ENCODE measurements at places on chromosomes 3 and 15. TPM values are rescaled to one million over a fixed set of nuclear protein-coding genes. Genes with fewer than 3 reads are reported as not detected.

LYZL4 gene
- not detected for total RNA-seq

PROK2 gene
- not detected for total RNA-seq

SLC12A8 gene
- 1.6 TPM for total RNA-seq

SPTSSB gene
- total RNA-seq = not detected

MYLK gene
- 16.5 TPM for total RNA-seq

FANCD2OS gene
- total RNA-seq = not detected

ST3GAL6 gene
- 1.1 TPM for total RNA-seq

MORC1 gene
- not detected for total RNA-seq

CNTN6 gene
- total RNA-seq = not detected

CHRM5 gene
- not detected for total RNA-seq

STARD5 gene
- 1.5 TPM for total RNA-seq

SLC6A11 gene
- not detected for total RNA-seq

AADACL2 gene
- total RNA-seq = not detected

Data from A549 treated with RU486 at 1 μM for 4 hours (cell line).